Eye (tissue), 1 donor: ENCODE measurements at places on chromosomes 4 and X.

- DNase-seq: no peak
These were observed 260.3 kb upstream of the TENM3 start for GRCh38 chr4:181982856-181983255.

GRCh38 chr4:7180938-7181337 lies 11.4 kb upstream of the SORCS2 start:
- DNase-seq: no peak

DNA sequence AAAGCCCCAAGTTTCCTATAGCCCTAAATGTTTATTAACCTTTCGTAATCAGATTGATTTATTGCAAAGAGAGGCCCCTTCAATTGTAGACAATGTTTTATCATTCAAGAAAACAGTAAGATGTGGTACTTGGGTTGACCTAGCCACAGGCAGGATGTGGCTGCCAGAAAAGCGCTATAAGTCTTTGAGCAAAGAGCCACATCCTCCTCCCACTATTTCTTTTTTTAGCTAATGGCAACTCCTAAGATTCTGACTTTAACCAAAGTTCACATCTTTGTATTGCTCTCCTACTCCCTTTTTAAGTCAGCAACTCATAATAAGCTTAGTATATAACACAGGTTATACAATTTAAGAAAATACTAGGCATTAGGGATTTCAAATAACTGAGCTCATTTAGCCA lies 70.7 kb upstream of the PPP3CA start:
- no peak for DNase-seq

- no peak for DNase-seq
These were observed 60.1 kb upstream of the ACSL4 start for GRCh38 chrX:109793191-109793590.

- peak; percentile 18 for DNase-seq
These were observed 235.4 kb downstream of the GPC3 start for GRCh38 chrX:133749951-133750350.

DNA sequence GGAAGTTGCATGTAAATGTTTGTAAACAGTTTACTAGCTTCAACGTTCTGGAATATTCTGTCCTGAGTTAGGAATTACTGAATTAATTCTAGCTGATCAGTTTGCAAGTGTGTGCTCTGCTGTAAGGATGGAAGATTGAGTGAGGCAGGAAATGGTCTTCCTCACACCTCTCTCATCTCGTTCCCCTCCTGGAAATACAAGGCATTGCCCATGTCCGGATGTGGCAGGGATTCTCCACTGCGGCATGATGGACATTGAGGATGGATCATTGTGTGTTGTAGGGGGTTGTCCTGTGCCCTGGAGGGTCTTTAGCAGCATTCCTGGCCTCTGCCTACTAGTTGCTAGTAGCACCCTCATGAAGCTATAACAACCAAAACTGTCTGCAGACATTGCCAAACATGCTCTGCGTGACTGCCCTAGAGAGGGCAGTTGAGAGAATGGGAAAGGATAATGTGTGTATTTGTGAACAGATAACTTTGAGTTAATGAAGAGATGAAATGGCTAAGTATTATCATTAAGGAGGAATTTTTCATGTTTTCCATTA lies 12.6 kb downstream of the CA5B start:
- DNase-seq: no peak

GRCh38 chrX:107894038-107894437 lies 68.4 kb downstream of the MID2 start:
- DNase-seq: peak; percentile 50

DNA sequence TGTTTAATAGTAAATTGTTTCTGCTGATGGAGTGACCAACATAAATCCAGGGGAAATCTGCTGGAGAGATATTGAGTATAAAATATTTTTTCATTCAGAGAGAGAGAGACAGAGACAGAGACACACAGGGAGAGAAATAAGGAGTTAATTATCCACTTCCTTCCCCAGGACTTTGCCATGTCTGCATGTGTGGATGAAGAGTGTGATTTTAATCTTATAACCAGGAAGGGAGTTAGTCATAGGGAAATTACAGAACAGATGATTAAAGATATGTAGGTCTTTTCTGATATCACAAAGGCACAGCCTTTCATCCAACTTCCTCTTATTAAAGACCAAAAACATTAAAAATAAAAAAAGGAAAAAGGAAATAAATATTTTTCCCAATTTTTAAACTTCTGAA lies 526.3 kb downstream of the SPRY1 start:
- no peak for DNase-seq

- DNase-seq: no peak
These were observed 48.4 kb upstream of the MAP3K15 start for GRCh38 chrX:19563746-19564145.

DNA sequence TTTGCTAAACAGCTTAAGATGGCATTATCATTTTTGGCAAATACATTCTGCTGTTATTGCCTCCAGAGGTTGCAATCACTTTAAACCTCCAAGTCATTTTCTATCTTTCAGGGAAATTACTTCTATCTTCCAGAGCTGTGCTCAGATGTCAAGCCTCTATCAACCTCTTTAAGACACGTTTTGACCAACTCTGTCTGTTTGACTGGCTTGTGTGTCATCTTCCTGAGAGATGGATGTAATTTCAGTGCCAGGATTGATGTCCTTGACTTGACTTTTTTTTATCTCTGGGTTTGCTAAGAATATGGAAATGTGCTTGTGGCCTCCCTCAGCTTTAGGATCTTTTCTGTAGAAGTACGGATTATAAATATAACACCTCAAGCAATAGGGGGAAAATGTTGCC lies 263.4 kb downstream of the GLUD2 start:
- no peak for DNase-seq

- no peak for DNase-seq
These were observed 61.0 kb upstream of the EXOC1L start for GRCh38 chr4:55758570-55758969.

GRCh38 chr4:15413010-15413622 lies 14.7 kb upstream of the C1QTNF7 start:
- no peak for DNase-seq

GRCh38 chrX:114962209-114962608 lies 55.2 kb downstream of the IL13RA2 start:
- DNase-seq: no peak

DNA sequence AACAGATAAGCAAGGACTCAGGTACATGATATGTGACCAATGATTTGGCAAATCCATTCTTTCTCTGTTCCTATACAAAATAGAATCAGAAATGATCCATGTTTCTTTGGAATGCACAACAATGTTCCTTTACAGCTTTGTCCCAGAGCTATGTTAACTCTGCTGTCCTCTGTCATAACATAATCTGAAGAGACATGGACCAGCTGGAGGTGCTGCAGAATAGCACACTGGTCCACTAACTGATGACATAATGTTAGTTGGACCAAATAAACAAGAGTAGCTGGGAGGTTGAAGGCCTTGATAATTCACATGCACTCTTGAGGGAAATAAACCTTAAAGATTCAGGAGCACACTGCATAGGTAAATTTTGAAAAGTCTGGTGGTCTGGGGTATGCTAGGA lies 23.0 kb upstream of the DHX15 start:
- DNase-seq: peak; percentile 10

- no peak for DNase-seq
These were observed 252.3 kb upstream of the RASGEF1B start for GRCh38 chr4:81723927-81724587.

DNA sequence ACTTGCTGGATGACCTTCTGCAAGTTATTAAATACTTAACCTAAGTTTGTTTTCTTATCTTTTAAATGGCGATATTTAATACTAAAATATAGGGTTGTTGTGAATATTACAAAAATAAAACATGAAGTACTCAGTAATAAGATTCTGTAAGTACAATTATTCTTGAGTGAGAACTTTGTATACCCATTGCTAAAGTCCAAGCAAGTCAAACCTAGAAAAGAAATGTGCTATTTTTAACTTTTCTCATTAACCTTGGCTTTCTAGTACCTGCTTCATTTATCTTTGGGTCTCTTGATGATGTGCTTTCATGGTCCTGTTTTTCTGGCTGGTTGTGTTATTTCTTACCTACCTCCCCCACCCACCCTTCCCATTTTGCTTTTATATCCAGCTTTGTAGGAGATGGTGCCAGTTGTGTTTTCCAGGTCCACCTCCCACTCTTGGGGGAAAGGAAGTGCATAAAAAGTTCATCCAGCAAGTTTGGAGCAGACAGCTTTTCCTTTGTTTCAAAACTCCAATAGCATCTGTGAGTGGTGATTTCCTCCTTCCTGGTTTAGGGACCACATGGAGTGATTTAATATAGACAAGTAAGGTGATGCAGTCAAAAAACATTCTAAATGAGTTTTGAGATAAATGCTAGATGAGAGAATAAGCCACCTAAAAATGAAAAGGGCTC lies 7.5 kb upstream of the CXCL8 start:
- no peak for DNase-seq

- no peak for DNase-seq
These were observed 64.9 kb downstream of the ABLIM2 start for GRCh38 chr4:8093587-8094274.

GRCh38 chr4:53205970-53206369 lies 159.9 kb downstream of the SCFD2 start:
- no peak for DNase-seq

- peak; percentile 6 for DNase-seq
These were observed 17.1 kb upstream of the HERC3 start for GRCh38 chr4:88575186-88575585.

DNA sequence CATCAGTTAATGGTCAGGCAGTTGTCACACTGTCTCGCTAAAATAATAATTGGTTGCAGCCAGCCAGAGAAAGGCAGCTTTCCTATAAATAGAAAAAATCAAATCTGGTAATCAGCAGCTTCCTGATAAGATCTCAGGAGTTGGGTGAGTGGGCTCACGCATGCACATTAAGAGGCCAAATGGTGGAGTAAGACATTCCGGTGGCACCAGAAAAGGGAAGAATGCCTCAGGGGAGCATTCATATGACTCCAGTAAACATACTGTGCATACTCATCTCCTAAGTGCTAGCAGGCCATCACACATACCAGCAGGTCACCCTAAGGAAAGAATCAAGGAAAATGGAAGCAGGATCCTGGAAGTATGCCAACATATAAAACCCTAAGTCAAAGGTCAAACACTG lies 40.1 kb downstream of the UGT2B15 start:
- DNase-seq: no peak

- DNase-seq: no peak
These were observed 15.5 kb downstream of the ZFYVE28 start for GRCh38 chr4:2402941-2403340.

- DNase-seq: no peak
These were observed 9.1 kb downstream of the RPGR start for GRCh38 chrX:38318196-38318595.

DNA sequence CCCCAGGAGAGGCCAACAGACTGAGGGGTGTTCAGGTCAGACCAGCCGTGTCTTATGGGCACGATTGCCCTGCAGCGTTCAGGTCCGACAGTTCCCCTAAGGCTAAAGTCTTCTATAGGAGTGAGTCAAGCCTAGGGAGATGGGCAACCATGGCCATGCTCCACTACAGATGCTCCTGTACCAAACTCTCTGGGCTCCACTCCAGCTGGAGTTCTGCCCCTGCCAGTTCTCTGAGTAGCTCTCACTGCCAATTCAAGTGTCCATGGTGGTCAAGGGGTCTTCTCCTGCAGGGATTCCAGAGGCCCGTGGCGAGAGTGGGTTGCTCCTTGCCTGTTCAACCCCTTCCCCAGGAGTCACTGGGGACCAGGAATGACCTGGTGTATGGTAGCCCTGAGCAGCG lies 38.2 kb downstream of the BEX3 start:
- DNase-seq: no peak

GRCh38 chrX:42096265-42096920 lies 173.0 kb upstream of the CASK start:
- DNase-seq: no peak
